ENCODE measurements at places on chromosomes 7 and 10.

- DNase-seq: peak; percentile 12
Measured at GRCh38 chr7:7103343-7104313, 78.7 kb upstream of the C1GALT1 start.

DNA sequence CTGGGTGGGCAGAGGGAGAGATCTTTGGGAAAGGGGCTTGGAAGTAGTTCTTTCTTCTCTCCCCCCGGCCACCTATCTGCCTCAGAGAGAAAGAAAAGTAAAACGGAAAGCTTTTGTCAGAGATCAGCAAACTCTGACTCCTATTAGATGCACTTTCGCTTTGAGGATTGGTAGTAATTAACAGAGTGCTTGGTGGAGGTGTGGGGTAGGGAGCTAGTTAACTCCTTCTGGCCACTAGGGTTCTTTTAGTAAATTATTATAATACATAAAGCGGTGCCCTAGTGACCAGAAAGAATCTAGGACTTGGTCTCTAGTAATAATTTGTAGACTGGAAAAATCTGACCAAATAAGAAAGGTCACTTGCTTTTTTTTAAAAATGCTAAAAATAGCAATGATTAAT lies 54.6 kb downstream of the CPVL start:
- DNase-seq: no peak

DNA sequence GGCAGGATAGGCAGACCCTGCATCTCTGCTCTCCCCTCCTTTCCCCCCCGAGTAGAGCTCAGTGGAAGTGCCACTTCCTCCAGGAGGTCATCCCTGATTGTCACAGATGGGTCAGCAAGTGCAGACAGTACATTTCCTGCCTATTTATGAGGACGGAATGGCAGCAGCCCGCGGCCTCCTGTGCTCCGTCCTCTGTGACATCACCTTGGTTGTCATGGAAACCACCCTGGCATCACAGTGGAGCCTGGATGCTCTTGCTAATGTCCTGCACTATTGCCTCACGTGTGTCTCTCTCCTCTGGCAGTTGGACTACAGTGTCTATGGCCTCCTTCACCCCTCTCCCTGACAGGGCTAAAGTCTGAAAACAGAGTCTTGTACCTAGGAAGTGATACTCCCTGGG lies 148.6 kb downstream of the SH3PXD2A start:
- DNase-seq: no peak

- no peak for DNase-seq
Measured at GRCh38 chr10:71550628-71551027, 153.9 kb downstream of the CDH23 start.

GRCh38 chr10:123621916-123622315 lies 44.2 kb upstream of the GPR26 start:
- no peak for DNase-seq

- no peak for DNase-seq
Measured at GRCh38 chr7:89308535-89308934, 513.0 kb upstream of the TEX47 start.

GRCh38 chr7:82678716-82679115 lies 235.1 kb upstream of the CACNA2D1 start:
- DNase-seq: no peak

GRCh38 chr10:1255118-1255517 lies 198.9 kb downstream of the WDR37 start:
- DNase-seq: no peak

GRCh38 chr10:535952-536351 lies 153.5 kb downstream of the DIP2C start:
- DNase-seq: no peak
